HT1080 (cell line): ENCODE measurements at places on chromosomes 6 and 20.

GRCh38 chr6:150091476-150091875 lies 22.6 kb upstream of the ULBP3 start:
- no peak for DNase-seq

DNA sequence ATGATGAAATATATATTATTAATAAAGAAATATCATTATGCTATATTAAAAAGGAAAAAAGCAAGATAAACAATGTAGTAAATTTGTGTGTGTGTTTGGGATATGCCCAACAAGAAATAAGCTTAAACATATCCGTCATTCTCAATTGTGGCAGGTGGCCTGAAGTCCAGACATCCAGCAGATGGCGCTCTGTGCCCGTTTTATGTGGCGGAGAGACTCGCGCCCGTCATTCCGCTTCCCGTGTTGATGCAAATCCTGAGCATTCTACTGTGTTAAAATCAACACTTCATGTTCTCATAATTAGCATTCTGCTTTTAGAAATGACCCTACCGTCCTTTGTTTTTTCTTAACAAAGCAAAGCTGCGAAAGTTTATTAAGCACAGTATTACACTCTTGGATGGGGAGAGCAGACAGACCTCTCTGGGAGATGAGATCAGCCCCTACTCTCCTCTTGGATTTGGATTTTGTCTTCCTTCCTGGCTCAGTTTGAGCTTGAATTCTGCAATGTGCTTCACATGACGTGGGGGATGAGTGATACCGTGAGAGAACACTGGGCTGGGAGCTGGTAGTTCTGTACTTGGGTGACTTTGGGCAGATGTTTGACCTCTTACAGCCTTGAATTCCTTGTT lies 125.8 kb downstream of the MCHR2 start:
- DNase-seq: peak; percentile 57

DNA sequence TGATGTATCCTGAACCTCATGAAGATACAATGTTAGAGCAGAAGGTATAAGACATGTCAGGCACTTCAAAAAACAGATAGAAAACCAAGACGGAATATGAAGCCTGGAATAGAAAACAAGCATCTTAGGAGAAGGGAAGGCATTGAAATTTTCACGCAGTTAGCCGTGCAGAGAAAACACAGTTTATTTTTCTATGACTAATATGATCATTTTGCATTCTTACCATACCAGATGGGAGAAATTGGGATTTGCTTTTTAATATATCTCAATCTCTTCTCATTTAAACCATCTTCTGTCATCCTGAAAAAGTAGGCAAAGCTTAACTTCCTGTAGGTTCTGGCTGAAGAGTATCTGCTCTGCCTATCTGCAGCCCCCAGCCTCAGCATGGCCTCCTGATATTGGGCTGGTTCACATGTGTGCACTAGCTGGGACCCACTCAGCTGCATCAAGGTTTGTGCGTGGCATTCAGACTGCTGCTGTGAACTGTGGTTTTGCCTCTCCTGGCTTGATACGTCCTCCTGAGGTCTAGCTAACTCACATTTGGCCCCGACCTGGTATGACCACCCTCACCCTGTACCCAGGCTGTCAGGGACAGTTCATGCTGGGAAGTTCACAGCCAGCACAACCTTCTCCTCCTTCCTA lies 392.5 kb upstream of the SASH1 start:
- DNase-seq: no peak

- peak; percentile 90 for DNase-seq
Measured at GRCh38 chr6:127146932-127147331, 28.5 kb downstream of the RSPO3 start.

- no peak for DNase-seq
Measured at GRCh38 chr6:31530659-31531058, 1.9 kb downstream of the MCCD1 start.

DNA sequence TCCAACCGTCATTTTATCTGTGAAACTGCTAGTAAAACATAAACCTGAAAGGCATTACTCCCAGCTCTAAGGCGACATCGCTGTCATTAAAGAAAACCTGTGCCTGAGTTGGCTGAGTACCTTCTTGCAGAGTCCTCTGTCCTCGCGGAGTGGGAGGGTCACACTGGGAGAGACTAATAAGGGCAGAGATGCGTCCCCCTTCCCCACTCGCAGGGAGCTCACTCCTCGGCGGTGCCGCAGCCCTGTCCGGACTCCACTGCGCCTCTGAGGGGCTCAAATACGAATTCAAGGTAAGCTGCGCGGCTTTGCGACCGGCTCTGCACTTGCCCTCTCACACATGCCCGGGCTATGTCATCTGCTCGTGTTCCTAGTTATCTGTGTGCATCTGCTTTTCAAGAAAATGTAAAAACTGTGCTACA lies at the start of gene COL19A1:
TSS of gene COL19A1 (plus strand) at position 206 of the 419 bp plus-strand sequence. CDS start 13,012 bp downstream, outside the sequence.
- DNase-seq: no peak

DNA sequence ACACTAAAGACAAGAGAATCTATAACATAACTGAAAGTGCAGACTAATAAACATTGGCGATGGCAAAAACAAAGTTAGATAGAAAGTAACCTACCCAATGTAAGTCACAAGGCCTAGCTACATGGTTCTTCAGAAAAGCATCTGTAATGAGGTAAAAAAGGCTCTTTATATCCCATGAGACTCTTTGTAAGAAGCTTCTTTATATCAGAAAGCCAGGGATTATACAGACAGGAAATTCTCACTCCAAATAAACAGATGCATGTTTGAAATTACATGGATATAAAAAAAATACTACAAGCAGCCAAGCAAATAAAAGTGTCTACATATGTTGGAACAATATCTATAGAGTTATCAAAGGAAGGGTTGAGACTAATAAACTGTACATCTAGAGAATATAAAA lies 284.9 kb upstream of the NRSN1 start:
- DNase-seq: no peak

GRCh38 chr6:122008101-122008999 lies 391.1 kb upstream of the HSF2 start:
- no peak for DNase-seq

DNA sequence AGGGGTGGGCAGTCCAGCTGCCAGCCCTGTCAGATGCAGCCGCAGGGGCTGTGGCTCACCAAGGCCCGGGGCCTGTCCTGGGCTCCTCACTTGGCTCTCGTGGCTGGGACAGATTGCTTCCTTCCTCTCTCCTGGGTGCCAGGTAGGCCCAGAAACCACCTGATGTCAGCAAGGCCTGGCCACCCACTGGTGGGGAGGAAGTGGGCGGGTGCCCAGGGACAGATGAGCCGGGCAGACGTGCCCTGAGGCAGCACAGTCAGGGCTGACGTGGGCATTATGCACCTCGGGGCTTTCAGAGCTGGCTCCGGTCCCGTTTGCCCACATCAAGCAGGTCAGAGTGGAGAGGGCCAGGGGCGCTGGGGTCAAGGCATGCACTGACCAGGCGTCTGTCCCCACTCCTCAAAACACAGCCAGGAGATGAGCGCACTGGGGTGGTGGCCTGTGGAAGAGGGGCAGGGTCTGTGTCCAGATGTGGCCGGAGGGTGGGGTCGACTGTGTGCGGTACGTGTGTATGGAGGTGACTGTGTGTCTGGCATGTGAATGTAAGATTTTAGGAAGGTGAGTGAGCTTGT lies 133.2 kb upstream of the PTPN1 start:
- no peak for DNase-seq

DNA sequence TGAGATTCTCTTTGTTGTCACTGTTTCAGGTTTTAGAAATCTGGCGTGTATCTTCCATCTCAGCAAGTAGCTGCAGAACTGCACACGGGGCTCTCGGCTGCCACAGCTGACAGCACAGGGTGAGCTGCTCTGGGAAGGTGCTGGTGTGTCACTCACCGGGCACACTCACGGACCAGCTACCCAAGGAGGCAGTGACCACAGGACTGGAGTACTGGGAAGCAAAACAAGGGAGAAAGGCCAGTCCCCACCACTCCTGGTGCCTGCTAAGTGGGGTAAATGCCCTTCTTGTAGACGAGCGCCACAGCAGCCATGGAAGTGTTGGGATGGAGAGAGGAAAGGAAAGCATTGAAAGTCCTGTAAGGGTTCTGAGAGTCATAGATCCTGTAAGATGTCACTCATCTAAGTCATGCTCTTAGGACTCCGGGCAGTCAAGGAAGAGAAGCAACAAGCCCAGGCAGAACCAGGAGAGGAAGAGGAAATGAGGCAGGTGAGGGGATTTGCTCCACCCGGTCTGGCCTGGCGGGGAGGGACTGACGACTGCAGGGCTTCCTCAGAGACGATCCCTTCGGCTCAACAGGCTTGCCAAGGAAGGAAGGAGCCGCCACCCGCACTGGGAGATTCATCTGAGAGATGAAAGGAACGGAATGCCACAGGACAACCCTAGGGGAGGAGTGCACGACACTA lies 48.1 kb downstream of the PRDM1 start:
- DNase-seq: no peak

GRCh38 chr6:17885889-17886576 lies 101.4 kb downstream of the KIF13A start:
- DNase-seq: no peak

DNA sequence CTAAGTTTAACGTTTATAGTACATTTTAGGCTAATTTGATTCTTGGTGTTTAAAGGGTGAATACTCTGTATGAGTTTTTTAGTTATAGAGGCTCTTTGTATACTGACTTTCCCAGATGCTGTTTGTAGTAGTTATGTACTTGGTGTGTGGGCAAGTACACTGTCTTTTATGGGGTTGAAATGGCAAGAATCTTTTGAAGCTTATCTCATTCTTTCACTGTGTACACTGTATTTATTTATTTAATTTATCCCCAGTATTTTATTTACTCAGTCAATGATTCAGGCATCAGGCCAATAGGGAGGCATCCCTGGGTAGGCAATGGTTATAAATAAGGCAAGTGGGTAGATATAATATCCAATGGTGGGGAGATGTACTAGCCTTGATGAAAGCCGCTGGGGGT lies 277.0 kb upstream of the PTCHD4 start:
- DNase-seq: no peak

DNA sequence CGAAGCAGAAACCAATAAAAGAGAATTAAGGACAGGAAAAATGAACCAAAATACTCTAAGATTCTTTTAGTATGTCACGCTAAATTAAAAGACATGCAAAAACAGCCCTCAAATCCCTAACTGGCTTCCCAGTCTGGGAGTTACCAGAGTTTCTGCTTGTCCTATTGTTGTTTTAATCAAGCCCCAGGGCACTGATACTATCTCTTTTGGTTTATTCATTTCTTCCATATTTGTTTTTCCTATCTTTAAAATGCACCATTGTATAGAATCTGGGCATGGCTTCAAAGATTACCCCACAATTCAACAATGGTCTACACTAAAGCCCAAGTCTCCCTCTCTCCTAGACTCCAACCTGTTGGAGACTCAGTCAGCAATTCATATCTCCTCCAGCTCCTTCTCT lies 169.1 kb downstream of the MYLK4 start:
- no peak for DNase-seq

- peak; percentile 15 for DNase-seq
Measured at GRCh38 chr20:57966620-57967019, 256.8 kb upstream of the PMEPA1 start.

GRCh38 chr6:152089992-152090391 lies 282.5 kb downstream of the ESR1 start:
- DNase-seq: peak; percentile 63

- DNase-seq: peak; percentile 32
Measured at GRCh38 chr6:11701573-11701972, 77.0 kb downstream of the ADTRP start.

DNA sequence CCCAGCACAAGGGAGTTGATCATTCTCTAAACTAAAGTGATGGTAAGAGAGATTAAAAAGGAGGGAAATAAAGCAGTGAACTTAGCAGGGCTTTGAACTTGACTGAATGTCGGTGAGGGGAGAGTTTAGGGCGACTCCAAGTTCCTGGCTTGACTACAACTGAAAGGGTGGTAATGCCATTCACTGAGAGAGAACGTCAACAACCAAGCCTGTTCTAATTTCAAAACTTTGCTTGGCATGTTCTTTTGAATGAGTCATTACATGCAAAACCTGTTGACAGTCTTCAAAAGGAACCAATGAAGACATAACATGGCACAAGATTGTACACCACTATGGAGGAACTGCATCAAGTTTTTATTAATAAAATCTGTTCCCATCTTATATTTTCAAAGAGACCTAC lies 10.3 kb upstream of the MYB start:
- DNase-seq: no peak

- DNase-seq: no peak
Measured at GRCh38 chr20:3245156-3245555, 6.2 kb upstream of the SLC4A11 start.

DNA sequence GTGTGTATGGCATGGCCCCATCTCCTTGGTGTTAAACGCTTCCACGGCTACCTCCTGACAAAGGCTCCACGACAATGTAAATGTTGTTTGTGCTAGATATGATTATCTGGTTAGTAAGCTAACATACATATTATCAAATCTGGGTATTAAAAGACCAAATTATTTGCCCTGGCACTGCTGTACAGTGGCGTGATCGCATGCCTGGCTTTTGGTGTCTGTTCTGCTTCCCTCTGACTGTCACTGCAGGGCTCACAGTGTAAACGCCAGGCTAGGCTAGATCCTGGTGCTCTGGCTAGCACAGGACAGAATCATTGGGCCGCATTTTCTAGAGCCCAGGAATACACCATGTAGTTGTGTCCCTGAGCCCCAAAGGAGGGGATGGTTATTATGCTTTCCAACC lies 38.7 kb downstream of the CD164 start:
- DNase-seq: no peak

- DNase-seq: no peak
Measured at GRCh38 chr6:42025845-42026243, 24.5 kb upstream of the TAF8 start.

DNA sequence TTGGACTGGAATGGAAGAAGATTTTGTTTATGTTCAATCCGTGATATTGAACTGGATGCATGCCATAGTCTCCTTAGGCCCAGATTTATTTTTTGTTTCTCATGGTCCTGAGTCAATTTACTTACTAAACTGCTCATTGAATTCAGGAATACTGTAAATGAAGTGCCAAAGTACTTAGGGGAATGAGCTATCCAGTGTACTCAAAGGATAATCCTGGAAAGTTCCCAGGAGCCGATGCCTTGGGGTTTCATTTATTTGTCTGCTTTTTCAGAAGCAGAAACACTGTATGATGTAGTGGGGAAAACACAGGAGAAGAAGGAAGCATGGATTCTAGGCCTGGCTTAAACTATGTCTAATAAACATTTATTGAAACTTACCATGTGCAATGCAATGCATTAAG lies 56.1 kb upstream of the THEMIS start:
- no peak for DNase-seq

GRCh38 chr6:108594640-108595039 lies 33.9 kb downstream of the FOXO3 start:
- no peak for DNase-seq

GRCh38 chr6:135328136-135328535 lies 147.0 kb downstream of the MYB start:
- DNase-seq: no peak
